CD4-positive, alpha-beta T cell treated with Interleukin-1 beta for 1 hour (primary cell): ENCODE measurements at places on chromosomes 3 and 15.

DNA sequence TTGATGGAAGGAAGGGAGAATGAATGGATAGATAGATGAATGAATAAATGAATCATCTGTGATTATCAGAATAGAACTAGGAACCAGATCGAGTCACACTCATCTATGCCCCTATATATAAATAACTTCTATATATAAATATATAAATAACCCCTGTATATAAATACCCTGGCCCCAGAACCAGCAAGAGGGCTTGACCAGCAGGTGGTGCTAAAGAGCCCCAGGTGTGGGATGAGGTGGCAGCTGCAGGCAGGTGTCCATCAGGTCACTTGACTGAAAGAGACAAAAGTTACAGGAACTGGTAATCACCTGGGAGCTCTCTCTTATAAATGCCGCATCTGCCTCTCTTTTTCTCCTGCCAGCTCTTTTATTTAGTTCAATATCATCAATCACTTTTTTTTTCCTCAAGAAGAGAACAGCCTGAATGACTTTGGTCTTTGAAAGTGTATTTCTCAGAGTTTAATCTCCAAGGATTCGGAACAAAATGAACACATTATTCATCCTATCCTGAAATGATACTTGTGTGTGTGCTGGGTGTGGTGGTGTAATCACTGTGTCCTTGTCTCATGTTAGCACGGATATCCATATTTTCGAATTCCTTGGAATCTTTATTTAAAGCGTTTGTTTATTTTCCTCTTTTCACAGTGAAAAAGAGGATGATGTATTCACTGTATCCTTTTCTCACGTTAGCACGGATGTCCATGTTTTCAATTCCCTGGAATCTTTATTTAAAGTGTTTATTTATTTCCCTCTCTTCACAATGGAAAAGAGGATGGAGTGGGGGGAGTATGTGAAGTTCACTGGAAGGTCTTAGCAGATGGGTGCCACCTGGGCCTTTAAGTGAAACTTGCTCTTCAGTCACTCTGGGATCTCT is 35.4 kb upstream of the ATG7 start:
- peak; percentile 71 for DNase-seq

DNA sequence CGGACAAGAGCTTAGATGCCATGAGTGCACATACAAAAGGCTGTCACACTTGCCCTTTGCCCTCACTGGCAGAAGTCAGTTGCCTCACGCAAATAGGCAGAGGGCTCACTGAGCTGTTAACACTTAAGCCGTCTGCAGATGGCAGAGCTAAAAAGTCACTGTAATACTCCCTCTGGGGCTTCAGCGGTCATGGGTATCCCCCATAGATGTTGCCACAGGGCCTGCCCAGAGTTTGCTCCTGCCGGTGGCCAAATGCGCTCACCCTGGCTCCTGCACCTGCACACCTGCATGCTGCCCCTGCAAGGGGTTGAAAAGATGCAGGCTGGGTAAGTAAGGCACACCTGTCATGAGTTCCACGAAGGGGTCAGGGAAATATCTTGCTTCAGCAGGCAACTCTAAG is 741.5 kb downstream of the EDEM1 start:
- no peak for DNase-seq

- DNase-seq, result no peak
These were observed 94.9 kb upstream of the NSMCE3 start for GRCh38 chr15:29364426-29365078.

DNA sequence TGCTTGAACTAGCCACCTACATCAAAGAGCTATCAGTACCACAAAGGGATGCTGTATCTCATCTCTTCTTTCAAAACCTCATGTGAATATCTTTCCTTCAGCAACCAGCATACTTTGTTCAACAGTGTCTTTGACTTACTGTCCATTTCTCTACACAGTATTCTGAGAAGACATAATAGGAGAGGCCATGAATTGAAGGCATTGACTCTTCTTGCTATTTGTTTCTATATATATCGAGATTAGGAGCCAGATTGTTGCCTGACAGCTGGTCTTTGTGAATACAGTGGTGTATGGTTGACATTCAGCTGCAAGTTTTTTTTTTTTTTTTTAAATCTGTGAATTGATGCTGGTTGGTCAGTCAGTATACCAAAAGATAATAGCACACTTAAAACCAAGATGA is 12.1 kb upstream of the CSRNP1 start:
- no peak for DNase-seq

GRCh38 chr3:13673207-13673606 is 124.3 kb downstream of the FBLN2 start:
- no peak for DNase-seq

GRCh38 chr3:69052472-69052898 is 352 bp upstream of the TMF1 start:
- DNase-seq, result no peak

DNA sequence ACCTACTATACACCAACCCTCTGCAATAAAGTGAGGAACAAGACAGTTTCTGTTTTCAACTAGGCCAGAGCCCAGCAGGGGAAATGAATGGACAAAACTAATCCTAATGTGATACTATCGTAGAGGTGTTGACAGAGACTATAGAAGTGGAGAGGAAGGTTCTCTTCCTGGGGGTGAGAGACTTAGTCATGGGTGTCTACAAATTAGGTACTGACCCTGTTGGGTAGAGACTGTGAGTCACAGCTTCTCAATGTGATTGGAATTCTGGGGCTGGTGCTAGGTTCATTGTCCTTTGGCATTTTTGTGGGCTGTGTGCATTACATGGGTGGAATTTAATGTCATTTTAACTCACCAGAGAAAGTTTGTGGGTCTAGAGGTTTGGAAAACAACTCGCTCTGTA is 79.3 kb downstream of the ADAMTSL3 start:
- DNase-seq, result no peak
